Gastrocnemius medialis (tissue), 4 donors: ENCODE measurements at places on chromosomes 7 and 10. TPM values are rescaled to one million over a fixed set of nuclear protein-coding genes. Genes with fewer than 3 reads are reported as not detected.

- H3K4me1 ChIP-seq = no peaks in the 10 kb centered on the region
- H3K27me3 ChIP-seq = no peaks in the 10 kb centered on the region
- H3K27ac ChIP-seq = no peak overlapping the region
- no peaks in the 10 kb centered on the region for H3K36me3 ChIP-seq
Observed at GRCh38 chr10:96319754-96320474, 15.7 kb downstream of the DNTT start.

DNA sequence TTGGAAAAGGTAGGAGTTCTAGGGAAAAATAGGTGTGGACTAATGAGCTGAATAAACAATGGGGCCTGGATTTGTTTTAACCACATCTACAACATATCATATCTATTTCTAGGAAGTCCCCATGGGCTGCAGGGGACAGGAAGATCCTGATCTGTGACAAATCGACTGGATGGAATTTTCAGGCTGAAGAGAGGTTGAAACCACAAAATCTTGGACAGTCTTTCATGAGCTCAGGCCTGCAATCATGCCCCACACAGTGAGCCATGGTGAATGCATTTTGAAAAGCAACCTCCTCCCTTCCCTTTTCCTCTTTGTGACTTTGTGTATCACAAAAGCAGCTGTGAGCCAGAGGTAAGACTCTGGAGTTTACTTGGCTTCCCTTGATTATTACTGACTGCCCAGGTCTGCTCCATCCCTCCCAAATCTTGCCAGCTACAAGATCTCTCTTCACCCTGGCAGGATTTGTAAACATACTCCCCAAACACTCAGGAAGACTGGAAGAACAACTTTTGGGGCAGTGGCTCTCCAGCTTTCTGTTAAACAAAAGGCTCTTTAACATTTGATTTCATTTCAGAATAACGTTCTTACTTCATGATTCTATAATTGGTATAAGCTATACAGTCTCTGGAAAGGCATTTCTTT is 66.4 kb downstream of the ASAH2B start:
- H3K27me3 ChIP-seq = no peaks in the 10 kb centered on the region
- H3K36me3 ChIP-seq = no peaks in the 10 kb centered on the region
- no peak overlapping the region for H3K4me3 ChIP-seq
- DNase-seq = no peak
- no peaks in the 10 kb centered on the region for H3K4me1 ChIP-seq

DNA sequence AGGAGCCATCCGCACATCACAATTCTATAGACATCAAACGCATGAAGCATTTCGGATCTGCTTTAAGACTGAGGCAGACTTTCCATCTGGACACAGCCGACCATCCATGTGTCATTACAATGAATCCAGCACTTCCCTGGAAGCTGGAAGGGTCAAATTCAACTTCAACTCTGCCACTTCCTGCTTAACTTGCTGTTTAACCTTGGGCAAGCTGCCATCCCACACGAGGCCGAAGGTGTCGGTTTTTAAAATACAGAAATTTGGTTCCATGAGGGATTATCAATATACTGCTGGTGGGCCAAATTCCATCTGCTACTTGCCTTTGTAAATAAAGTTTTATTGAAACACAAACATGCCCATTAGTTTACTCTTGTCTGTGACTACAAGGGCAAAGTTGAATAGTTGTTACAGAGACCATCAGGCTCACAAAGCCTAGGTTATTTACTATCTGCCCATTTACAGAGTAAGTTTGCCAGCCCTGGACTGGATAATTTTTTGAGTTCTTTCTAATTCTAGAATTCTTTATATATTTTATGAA is 134.6 kb downstream of the FAM204A start:
- no peaks in the 10 kb centered on the region for H3K4me1 ChIP-seq
- H3K36me3 ChIP-seq = no peaks in the 10 kb centered on the region
- H3K4me3 ChIP-seq = no peak overlapping the region
- no peaks in the 10 kb centered on the region for H3K27me3 ChIP-seq
- H3K27ac ChIP-seq = no peak overlapping the region
- DNase-seq = no peak

DNA sequence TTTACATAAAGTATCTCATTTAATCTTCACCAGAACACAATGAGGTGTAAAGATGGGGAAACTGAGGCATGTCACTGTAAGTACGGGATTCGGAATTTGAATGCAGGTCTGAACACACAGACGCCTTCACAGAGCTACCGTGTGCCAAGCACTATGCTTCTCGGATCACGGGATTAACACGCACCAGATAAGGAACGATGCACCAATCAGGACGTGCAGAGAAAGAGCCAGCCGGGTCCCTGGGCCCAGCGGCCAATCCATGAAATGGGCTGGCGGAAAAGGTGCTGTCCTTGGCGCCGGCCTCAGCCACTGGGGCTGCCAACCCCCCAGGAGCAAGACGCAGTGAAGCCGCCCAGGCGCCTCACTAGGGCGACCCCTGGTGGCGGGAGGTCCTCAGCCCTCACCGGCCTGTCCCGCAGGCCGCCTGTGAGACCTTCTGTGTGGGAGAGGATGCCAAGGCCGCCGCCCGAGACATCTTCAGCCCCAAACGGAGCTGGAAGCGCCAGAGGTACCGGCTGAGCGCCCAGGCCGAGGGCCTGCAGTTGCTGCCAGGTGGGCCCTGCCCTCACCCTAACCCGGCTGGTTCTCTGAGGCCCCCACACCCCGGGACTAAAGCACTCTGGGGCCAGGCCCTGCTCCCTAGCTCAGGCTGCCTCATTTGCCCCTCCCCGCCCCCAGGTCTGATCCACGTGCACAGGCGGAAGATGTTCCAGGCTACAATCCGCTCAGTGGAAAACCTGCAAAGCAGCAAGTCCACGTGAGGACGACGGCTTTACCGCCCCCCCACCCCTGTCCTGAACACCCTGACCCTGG is 15.6 kb downstream of the ATG9B start:
- DNase-seq = no peak
- no peaks in the 10 kb centered on the region for H3K36me3 ChIP-seq
- H3K27ac ChIP-seq = no peak overlapping the region
- H3K4me1 ChIP-seq = peaks cover 8% of the 10 kb centered on the region
- peak overlapping the region; percentile 18 for H3K4me3 ChIP-seq

- DNase-seq = no peak
- H3K36me3 ChIP-seq = no peaks in the 10 kb centered on the region
- H3K4me1 ChIP-seq = no peaks in the 10 kb centered on the region
- no peak overlapping the region for H3K4me3 ChIP-seq
- H3K27ac ChIP-seq = no peak overlapping the region
Observed at GRCh38 chr10:52499281-52499680, 185.2 kb downstream of the DKK1 start.

DNA sequence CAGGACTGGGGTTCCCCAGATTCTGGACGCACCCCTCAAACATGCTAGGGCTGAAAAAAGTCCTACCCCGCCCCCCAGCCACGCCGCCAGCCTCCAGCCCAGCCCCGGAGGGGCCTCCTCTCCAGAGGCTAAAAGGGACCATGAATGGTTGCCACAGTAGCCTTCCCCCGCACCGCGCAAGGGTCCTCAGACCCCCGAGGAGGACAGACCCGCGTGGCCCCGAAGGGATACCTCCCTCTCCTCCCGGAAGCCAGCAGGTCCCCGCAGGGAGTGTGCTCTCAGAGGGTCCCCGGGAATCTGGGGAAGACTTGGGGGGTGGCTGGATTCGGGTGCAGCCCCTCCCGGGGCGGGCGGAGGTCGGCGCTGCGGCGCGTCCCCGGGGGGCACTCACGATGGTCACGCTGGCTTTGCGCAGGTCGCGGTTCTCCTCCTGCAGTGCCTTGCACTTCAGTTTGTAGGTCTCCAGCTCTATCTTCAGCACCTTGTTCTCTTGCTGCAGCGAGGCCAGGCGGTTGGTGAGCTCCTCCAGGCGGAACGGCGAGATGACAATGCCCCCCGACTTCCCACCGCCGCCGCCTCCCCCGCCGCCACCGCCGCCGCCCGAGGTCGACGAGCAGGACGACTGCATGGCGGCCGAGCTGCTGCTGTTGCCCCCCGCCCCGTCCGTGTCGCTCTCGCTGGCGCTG is 482 bp downstream of the CCDC6 start:
- H3K27ac ChIP-seq = peak overlapping the region; percentile 89
- H3K4me1 ChIP-seq = peaks cover 51% of the 10 kb centered on the region

DNA sequence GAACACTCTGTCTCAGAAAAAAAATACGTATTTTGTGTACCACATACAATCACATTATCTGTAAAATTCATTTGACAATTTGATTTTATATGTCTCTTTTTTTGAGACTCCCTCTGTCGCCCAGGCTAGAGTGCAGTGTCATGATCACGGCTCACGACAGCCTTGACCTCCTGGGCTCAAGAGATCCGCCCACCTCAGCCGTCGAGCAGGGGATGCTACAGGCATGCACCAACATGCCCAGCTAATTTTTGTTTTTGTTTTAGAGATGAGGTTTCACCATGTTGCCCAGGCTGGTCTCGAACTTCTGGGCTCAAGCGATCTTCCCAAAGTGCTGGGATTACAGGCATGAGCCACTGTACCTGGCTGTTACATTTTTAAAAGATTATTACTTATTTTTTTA is 11.6 kb upstream of the BAZ1B start:
- no peak overlapping the region for H3K27ac ChIP-seq
- peaks cover 40% of the 10 kb centered on the region for H3K36me3 ChIP-seq
- no peaks in the 10 kb centered on the region for H3K4me1 ChIP-seq
- DNase-seq = no peak
- no peaks in the 10 kb centered on the region for H3K27me3 ChIP-seq
- H3K4me3 ChIP-seq = no peak overlapping the region

- no peaks in the 10 kb centered on the region for H3K27me3 ChIP-seq
- H3K27ac ChIP-seq = no peak overlapping the region
Observed at GRCh38 chr10:79046741-79047583, 21.8 kb upstream of the ZMIZ1 start.

The DHX32 gene
- 44.4 TPM for total RNA-seq

The SPDYE8 gene
- total RNA-seq = not detected

The DLG5 gene
- total RNA-seq = 28.6 TPM
